ENCODE measurements at places on chromosomes 6 and 20. TPM values are rescaled to one million over a fixed set of nuclear protein-coding genes. Genes with fewer than 3 reads are reported as not detected.

Gene FILIP1
- total RNA-seq = 0.32 TPM

Gene SLC26A8
- 0.08 TPM for total RNA-seq

Gene LGSN
- 2.7 TPM for total RNA-seq

Gene DEFB132
- total RNA-seq = not detected

Gene ZBP1
- 0.04 TPM for total RNA-seq

Gene MCCD1
- total RNA-seq = not detected

Measured in A549 treated with Mapracorat at 1 μM for 4 hours (cell line).